ENCODE measurements at places on chromosomes 4 and X.
A peak's percentile ranks its signal among the peaks of the same experiment; 100 is the strongest.

DNA sequence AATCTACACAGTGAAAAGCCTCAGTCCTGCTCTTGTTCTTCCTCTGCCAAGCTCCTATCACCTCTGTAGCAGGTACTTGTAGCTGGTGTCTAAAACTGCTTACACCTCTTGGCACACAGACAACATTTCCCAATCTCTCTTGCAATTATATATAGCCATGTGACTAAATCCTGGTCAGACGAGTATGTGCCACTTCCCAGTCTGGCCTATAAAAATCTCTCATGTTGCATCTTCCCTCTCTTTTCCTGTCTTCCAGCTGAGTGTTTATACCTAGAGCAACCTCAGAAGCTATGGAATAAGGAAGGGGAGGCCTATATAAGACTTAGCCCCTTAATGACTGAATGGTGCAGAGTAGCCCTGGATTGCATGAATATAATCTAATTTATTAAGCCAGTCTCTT is 105.8 kb downstream of the RNF150 start:
- no peak for DNase-seq

- DNase-seq = no peak
Measured at GRCh38 chrX:6131287-6131686, 97.4 kb downstream of the NLGN4X start.

GRCh38 chrX:37854148-37854547 is 6.8 kb upstream of the DYNLT3 start:
- no peak for DNase-seq

GRCh38 chr4:93879919-93880318 is 51.4 kb downstream of the ATOH1 start:
- DNase-seq = no peak

DNA sequence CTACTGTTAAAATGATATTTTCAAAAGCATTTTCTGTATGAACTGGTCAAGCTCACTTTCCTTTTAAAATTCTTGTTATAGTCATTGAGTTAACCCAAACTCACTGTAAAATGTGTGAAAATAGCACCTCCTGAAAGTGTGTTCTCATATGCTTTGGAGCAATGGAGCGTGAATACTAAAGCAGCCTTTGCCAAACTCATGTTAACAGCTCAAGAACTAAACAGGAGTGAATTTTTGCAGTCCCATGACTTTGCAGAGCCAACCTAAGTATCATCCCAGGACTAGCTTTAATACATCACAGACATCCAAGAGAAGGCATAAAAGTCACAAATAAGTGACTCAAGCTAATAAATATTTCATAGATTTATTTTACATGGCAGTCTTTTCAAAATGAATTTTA is 2.3 kb downstream of the AMMECR1 start:
- DNase-seq = no peak

- DNase-seq = no peak
Measured at GRCh38 chrX:116749943-116750342, 287.2 kb upstream of the CT83 start.

DNA sequence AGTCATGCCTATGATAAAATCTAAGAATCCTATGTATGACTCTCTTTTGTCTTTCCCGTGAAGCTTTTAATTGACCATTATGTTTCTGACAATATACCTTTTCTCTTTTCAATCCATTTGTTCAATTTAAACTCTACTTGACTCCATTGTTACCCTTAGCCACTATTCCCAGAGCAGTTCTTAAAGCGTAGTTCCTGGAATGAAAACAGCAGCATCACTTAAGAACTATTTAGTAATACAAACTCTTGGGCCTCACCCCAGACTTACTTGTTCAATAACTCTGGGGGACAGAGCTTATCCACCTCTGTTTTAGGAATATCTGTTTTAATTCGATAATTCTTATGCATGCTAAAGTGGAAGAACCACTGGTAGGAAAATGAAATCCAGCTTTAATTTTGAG is 358.4 kb downstream of the PRR32 start:
- no peak for DNase-seq

DNA sequence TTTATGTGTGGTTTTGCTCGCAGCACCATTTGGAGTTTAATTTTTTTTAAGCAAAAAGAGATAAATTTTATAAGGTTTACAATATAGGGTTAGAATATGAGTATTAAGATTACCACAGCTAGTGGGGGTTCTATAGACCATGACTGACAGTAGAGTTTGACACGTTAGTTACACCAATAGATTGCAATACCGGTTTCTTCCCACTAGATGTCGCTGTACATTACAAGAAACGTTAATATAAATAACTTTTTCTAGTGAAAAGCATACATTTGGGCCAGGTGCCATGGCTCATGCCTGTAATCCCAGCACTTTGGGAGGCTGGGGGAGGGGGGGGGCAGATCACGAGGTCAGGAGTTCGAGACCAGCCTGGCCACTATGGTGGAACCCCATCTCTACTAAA is 433.6 kb downstream of the MAGEB5 start:
- DNase-seq = no peak

- DNase-seq = no peak
Measured at GRCh38 chr4:2595436-2595835, 59.0 kb downstream of the FAM193A start.

DNA sequence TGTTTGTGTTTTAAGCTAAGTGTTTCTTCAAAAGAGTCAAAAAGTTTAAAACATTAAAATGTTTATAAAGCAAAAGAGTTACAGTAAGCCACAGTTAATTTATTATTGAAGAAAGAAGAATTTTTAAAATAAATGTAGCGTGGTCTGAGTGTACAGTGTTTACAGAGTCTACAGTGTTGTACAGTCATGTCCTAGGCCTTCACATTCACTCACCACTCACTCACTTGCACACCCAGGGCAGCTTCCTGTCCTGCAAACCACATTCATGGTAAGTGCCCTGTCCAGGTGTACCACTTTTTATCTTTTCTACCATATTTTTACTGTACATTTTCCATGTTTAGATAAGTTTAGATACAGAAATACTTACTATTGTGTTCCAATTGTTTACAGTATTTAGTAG is 239.7 kb upstream of the AGA start:
- DNase-seq = no peak

DNA sequence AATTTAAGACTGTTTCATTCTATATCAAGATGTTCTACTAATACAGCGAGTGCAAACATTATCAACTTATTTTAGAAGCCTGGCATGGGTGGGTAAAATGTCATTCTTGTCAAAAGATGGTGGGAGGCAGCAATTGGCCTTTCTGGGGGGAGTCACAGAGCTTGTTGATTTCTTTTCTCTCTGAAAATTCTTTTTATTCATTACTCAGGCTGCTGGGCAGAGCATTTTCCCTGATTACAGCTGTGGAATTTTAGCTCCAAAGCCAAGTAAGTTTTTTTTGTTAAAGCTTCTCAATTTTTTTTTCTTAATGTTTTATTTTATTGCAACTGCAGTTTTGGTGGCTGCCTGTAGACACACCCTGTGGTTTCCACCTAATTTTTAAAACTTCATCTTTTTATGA is 50.4 kb downstream of the GPC4 start:
- no peak for DNase-seq

- no peak for DNase-seq
Measured at GRCh38 chr4:11263208-11263607, 165.5 kb downstream of the HS3ST1 start.

- no peak for DNase-seq
Measured at GRCh38 chrX:153708415-153708814, 15.8 kb downstream of the BCAP31 start.

- peak; percentile 58 for DNase-seq
Measured at GRCh38 chr4:4488405-4489404, 53.1 kb downstream of the STX18 start.

GRCh38 chrX:25006586-25007058 is 9.1 kb downstream of the ARX start:
- DNase-seq = no peak

DNA sequence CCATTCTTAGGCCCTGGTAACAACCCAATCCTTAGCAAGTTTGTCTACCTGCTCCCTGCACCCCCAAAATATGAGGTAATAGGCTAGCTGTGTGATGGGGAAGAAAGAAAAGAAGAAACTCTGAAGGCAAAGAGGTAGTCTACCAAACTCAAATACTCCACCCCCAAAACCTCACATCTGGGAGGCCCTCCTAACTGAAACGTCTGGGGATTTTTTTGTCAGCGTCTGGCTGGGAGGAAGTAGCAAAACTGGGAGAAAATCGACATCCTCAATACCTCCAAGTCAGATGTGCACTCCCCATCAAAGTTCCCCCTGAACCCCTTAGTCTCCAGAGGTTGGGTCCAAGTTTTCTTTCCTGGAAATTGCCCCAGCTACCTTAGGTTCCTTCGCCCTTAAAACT is 1.0 kb downstream of the LAMP2 start:
- no peak for DNase-seq

- no peak for DNase-seq
Measured at GRCh38 chr4:48954314-48954713, 31.8 kb upstream of the CWH43 start.

GRCh38 chr4:87105101-87105845 is 115.1 kb downstream of the KLHL8 start:
- DNase-seq = no peak

- DNase-seq = no peak
Measured at GRCh38 chr4:126959056-126959745, 673.6 kb upstream of the INTU start.

GRCh38 chrX:53442322-53442631 is 8.1 kb upstream of the HSD17B10 start:
- no peak for DNase-seq

DNA sequence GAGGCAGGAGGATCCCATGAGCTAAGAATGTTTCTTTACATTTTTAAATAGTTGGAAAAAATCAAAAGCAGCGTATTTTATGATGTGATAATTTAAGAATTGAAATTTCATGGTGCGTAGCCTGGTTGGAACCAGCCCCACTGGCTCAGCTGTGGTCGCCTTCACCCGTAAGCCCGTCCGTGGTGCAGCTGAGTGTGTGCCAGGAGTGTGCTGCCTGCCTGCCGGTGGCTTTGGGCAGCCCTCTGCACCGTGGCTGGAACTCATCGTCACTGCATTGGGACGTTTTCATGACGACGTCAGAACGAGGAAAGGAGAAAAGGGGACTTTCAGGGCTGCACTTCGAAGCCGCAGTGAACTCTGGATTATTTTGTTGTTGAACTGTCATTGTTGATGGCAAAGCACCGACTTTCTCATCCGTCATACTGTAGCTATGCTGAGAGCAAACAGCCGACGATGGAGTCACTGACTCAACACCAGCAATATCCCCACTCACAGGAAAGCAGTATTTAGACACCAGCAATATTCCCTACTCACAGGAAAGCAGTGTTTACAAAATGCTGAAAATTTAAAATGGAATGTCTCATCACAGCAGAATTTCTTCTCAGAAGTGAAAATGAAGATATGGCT is 35.1 kb downstream of the PCGF3 start:
- DNase-seq = no peak

DNA sequence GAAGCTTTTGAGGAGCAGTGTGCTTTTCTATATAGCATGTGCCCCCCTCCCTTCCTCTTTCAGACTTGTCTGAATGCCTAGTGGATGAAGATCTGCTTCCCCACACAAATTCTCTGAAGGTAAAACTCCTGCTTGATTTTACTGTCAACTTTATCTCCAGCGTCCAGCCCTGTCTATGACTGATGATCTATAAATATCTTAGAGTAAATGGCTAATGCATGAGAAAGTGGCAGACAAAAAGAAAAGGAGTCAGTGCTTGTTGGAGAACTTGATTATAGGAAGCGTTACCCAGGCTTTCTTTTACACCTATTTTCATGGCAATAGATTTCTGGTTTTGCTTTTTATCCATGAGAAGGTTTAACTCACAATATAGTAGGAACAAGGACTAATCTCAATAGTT is 168.3 kb upstream of the HS3ST1 start:
- DNase-seq = no peak

- DNase-seq = no peak
Measured at GRCh38 chrX:24148535-24149350, 786 bp upstream of the ZFX start.

DNA sequence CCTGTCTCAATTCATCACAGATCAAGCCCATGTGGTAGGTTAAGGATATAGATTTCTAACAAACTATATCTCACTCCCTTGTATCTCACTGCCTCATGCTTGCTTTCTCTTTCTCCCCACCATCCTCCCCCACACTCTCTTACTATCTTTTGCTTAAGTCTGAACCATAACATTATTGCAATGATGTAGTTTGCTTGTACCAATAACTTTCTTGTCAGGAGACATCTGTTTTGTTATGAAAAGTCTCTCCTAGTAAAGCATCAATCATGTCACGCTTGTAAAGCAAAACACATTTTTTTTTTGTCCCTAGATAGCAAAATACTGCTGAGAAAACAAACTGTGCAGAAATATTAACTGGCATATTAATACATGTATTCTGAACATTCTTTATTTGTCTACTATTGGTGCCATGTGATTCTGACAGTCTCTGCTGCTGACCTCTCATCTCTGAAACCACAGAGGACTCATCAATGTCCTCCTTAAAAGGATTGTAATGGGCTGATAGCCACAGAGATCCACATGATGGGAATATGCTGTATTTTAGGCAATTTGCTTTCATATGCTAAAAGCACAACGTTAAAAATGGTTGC is 217.5 kb downstream of the VEGFC start:
- no peak for DNase-seq

GRCh38 chr4:152687974-152688599 is 8.3 kb upstream of the TMEM154 start:
- no peak for DNase-seq

DNA sequence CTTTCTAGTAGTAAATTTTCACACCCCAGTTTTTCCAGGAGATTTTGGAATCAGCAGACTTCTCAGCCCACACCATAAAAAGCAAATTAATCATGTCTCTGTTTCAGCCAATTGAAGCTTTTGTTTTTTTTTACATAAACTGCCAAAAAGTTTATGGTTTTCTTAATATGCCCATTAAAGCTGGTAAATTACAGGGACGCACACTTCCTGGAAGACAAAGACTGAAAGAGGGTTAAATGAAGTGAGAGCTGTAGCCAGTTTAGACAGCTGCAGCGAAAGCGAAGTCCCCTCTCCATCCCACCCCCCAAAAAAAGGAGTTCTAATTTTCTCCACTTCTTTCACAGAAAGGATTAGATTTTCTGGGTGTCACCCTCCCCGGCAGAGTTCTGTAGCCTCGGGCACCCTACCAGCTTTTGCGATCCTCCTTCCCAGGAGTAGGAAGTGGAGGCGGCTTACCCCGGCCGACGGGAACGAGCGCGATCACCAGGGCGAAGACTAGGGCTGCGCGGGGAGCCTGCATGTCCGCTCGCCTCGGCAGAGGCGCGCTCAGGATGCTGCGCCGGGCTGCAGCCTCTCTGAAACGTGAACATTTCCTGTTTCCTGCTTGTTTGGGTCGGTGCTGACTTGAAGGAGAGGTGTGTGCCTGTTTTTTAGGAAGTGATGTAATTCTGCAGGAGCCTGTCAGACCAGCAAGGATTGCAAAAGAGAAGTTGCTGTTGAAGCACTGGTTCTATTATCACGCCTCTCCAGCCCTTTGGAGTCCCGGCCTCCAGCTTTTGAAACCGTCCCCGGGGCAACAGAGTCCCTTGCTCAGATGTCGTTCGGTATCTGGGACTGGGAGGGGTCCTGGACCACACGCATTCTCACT is at the start of gene TMEM154:
Gene TMEM154 (minus strand): TSS at position 584 of the 868 bp plus-strand sequence. CDS start 64 bp downstream, at position 520.
- peak; percentile 52 for DNase-seq

GRCh38 chr4:143354990-143355389 is 18.3 kb downstream of the GAB1 start:
- DNase-seq = no peak
